Activated T-cell treated with anti-CD3 and anti-CD28 coated beads for 48 hours (primary cell): ENCODE measurements at places on chromosomes 6 and 20.

- no peak for DNase-seq
These were observed 8.3 kb downstream of the PHF3 start for GRCh38 chr6:63643862-63644261.

- no peak for DNase-seq
These were observed 2.6 kb downstream of the ALDH5A1 start for GRCh38 chr6:24497254-24497970.

GRCh38 chr6:109715616-109716015 lies 24.5 kb downstream of the FIG4 start:
- no peak for DNase-seq

DNA sequence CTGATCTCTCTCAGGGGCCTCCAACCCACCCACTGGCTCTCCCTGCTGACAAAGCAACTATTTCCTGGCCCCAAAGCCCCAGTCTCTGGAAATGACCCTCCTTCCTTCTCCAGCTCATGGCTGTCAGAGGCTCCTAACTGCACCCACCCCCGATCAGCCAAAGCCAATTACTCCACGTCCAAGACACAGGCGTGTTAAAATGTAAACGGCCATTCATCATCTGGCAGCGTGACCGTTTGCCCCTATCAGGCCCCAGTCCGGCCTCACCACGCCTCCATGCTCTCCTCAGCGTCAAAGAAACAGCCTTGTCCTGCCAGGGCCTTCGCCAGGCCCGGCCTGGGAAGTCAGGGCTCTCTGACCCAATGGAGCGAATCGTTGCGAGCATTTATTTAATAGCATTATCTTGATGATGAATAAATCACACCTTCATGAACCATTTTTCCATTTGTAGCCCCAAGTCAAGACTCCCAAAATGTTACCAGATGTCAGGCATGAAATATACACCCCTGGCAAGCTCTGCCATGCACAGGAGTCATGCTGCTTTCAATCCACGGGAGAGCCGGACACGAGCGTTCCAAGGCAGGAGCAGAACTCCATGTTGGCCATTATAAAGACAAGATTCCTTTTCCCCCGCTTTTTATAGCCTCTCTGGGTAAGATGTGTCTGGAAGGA lies 17.7 kb downstream of the RIPOR3 start:
- DNase-seq = no peak

DNA sequence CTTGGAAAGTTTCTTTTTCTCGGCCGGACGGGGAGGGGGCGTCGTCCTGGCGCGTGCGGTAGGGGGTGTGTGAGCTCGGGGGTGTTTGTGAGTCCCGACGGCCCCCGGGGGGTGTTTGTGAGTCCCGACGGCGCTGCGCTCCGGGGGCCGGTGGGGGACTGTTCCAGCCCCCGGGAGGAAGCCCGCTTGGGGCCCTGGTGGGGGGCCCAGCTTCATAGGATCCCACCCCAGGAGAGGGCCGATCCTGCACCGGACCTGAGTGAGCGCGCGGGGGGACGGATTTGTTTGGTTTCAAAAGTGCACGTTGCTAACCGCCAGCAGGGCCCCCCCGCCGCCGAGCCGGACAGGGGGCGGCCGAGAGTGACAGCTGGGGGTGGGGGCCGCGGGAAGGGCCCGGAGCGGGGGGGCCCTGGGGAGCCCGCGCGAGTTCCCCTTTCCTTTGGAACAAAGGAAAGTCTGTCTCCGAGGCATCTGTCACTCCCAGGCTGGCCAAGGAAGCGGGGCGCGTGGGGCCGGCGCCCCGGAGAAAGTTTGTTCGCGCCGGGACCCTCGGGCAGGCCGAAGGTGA lies 485 bp downstream of the TGIF2 start:
- DNase-seq = no peak

GRCh38 chr20:41047975-41048305 lies 19.3 kb downstream of the TOP1 start:
- no peak for DNase-seq

DNA sequence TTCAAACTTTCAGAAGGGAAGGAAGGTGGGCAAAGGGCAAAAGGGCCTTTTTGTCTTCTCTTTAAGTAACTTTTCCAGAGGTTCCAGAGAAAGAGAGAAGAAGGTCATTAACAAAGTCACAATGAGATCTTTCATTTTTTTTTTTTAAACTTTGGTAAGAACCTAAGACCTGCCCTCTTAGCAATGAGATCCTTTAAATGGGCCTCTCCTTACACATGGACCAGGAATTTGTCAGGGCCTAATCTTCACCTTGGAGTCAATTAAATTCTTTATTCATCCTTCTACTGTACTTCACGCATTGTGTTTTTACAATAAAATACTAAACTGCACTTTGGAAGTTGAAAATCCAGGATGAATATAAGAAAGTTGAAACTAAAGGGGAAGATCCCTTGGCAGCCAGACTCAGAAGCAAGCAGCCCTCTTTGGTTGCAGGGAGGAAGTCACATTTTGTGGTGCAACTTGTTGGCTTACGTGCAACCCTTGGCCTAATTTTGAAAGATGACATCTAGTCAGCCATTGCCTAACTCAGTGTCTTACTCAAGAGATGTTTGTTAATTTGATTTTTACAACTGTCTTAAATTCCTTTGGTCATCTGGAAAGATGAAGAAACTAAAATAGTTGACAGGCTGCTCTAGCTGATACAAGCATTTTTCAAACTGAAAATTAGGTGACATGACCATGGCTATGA lies 11.9 kb upstream of the TMEM170B start:
- DNase-seq = no peak

DNA sequence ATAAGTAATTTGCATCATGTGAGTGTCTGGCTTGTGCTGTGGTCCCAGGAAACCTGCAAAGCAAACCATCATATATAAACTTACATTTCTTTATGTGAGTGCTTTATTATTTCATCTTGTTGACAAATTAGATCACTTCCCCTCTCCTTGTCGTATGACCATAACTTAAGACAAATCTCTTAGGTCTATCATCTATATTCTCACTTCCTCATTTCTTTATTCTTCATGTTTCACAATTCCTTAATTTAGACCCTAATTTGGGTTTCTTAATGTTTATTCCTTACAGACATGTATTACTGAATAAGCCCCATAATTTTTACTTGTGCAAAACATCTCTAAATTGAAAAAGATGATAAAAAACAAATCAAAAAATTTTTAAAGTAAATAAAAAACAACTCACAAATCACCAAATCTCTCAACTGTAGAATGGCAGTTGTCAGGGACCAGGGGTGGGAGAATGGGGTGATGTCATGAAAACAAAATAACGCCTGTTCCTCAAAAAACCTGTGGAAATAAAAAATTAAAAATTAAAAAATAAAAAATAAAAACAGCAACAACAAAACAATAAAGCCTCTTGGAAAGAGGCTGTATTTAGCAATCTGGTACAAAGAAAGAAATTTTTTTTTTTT lies 49.5 kb upstream of the FBXO30 start:
- DNase-seq = no peak

DNA sequence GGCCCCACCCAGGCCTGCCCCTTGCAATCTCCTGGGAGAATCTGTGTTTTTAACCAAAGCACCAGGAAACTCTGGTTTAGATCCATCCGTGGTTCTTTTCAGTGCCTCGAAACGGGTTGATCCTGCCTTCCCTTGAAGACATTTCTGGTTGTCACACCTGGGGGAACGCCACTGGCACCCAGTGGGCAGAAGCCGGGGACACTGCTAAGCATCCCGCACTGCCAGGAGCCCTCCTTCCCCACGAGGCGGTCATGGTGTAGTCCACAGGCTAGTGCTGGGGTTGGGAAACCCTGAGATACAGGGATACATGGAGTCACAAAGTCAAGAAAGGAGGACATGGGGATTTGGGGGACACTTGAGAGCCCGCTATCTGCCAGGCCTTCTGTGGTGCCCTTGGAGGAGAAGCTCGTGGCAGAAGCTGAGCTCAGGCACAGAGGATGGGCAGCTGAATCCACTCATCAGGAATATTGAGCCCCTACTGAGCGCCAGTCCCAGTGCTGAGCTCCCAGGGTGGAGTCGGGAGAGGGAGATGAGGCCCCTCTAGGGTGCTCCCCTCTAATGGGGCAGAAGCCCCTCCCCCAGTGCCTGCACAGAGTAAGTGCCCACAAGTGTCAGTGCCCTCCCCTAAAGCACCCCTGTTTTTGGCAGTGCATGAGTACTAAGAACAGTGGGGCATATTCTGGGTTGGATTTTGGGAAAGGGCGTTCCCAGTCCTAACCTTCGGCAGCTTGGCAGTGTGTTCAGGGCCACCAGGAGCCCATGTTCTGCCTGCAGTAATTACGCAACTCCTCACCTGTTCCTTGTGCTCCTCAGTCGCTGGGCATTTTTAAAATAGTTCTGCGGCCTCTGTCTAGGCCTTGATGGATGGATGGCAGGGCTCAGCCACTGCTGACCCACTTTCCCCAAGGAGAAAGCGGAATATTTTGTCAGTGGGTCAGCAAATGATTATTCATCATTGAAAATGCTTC lies 25.6 kb upstream of the PHACTR3 start:
- no peak for DNase-seq

GRCh38 chr20:58308680-58309527 lies 611 bp upstream of the RAB22A start:
- no peak for DNase-seq

DNA sequence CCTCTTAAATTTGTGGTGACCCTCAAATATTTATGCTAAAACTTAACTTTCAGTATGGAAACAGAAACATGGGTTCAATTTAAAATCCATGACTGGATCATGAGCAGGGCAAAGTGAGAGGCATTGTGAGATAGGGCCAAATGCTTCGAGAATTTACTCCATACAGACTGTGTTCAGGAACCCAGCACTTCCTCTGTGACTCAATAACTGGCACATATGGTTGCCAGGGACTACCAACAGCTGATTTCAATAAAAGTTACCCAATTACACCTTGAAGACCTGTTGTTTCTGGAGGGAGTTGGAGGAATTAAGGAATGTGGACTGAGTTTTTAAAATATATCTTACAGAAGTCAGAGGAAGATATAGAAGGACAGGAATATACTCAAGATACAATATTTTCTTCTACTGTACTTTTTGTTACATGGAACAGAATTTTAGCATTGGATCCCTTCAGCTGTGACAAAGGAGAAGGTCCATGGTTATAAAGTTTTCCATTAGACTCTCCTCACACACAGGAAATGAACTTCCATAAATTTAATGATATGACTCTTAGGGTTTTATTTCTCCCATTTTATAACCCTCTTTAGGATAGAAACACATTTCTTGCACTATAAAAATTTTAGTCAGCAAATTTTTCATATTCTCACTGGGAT lies 258.5 kb downstream of the KHDC1L start:
- DNase-seq = no peak

GRCh38 chr6:105645156-105645555 lies 242.3 kb upstream of the PREP start:
- no peak for DNase-seq

DNA sequence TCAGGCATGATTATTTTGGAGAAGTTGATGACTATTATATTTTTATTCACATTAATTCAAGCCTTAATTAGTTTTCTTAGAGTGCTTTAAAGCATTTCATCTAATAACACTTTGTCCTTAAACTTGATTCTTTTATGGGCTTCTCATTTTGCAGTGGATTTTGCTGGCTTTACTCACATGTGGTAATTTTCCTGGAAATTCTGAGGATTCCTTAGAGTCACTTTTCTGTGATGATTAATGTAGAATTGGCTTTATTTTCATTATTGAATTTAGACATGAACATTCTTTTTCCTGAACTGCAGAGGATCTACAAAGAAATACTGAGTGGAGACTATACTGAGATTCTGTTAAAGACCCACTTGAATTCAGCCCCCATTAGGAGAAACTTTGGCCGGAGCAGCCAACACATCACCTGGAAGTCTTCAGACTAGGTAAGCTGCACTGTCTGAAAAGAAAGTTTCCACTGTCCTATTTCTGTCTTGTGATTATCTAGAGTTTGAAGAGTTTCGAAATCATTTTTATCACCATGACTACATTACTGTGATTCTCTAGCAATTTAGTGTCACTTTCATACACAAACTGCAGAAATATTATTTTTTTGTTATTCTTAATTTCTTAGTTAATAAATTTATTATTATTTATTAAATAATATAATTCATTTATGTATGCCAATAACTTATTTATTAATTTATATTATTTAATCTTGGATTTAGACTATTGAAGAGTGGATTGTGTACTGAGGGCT lies 1.9 kb downstream of the RFPL4B start:
- DNase-seq = no peak

- DNase-seq = no peak
These were observed 343.0 kb downstream of the NRN1 start for GRCh38 chr6:5663739-5664138.

- no peak for DNase-seq
These were observed 257.4 kb downstream of the THBS2 start for GRCh38 chr6:168996356-168996625.

DNA sequence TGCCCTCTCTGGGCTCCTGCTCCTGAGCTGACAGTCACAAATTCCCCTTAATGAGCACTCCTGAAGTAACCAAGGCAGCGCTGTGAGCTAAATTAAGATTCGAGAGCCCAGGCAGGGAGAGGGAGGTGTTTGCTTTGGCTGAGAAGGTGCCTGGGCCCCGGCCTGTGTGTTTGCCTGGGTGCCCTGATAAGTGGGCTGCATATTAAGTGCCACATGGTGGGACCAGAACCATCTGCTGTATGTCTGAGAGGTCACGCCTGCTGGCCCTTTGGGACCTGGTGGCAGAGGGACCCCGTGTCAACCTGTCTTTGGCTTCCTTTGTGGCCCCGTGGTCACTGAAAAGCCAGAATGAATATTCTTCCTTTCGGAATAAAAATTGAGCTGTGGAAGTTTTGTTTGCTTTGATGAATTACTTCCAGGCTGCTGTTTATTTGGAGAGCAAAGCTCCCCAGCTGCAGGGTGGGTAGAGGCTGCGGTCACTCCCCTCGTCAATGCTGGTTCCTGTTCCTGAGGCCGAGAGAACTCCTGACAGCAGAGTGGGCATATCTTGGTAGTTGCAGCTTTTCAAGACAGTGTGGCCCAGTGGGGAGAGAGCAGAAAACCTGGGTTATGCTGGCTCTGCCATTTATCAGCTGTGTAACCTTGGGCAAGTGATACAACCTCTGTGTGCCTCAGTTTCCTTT lies 17.5 kb upstream of the KCNK16 start:
- DNase-seq = no peak

DNA sequence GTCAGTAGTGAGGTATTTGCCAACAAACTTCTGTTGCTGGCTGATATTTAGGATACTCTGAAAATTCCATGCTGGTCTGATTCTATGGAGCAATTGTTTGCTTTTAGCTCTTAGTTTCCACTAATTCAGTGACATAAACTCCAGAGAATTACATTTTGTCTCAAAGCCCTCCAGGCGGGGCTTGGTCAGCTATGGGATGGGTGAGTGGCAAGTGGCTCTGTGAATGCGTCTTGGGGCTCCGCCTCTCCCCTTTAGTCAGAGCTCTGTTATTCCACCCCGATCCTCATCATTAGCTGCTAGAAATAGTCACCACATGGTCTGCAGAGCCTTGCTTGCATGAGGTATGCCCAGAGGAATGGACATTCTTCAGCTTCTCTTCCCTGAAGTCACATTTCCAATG lies 540.6 kb downstream of the QKI start:
- DNase-seq = no peak
